ENCODE measurements at places on chromosomes 11 and 22. TPM values are rescaled to one million over a fixed set of nuclear protein-coding genes. Genes with fewer than 3 reads are reported as not detected.

GRCh38 chr11:58395581-58395980 is 11.1 kb downstream of the OR5B3 start:
- DNase-seq = no peak

DNA sequence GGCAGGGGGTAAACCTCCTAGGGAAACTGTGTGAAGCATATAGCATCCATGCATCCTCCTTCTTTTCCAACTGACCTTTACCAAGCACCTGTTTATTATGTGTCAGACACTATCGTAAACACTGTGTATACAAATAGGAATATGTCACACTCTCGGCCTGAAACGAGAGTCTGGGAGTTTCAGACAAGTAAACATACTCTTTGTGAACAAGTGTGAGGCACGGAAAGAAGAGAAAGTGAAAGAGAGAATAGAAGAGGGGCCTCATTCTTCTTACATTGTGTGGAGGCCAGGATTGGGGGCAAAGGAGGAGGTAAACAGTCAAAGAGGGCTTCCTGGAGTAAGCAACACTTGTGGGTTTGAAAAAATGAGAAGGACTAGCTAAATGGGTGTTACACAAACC is 16.4 kb downstream of the CSNK2A3 start:
- no peak for DNase-seq

DNA sequence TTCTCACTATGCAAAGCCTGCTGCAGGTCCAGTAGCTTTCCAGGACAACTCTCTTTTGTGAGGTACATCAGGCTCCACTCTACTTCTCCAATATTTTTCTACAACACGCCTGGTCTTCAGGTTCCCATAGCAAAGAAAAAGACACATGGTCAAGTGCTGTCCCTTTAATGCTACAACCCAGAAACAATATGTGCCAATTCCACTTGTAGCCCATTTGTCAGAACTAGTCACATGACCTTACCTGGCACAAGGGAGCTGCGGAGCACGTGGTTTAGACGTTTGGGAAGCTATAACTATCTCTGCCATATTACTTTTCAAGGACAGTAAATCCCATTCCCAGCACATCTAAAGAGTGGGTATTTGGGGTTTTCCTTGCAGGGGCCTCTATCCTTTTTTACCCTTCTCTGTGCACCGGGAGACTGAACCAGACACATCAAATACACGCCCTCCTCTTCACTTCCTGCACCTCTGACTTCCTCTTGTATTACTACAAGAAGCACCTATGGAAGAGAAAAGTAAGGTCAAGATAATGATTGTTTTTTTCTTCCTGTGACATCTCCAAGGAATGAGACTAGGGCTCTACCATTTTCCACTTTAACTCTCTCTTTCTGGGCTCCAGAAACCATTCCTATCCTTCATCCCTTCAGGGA is 237.6 kb downstream of the ETS1 start:
- no peak for DNase-seq

GRCh38 chr22:43094085-43094484 is 4.9 kb upstream of the TTLL1 start:
- DNase-seq = peak; percentile 70

INS gene
- total RNA-seq = not detected

RNASEH2C gene
- total RNA-seq = 27.4 TPM

Measured in MCF 10A (cell line).